Stimulated activated CD8-positive, alpha-beta memory T cell treated with anti-CD3 and anti-CD28 coated beads, Interleukin-2, amount 100 ng/mL, for 48 hours (primary cell): ENCODE measurements at places on chromosomes 16 and 17.

- DNase-seq = no peak
These were observed 1.4 kb downstream of the AOC3 start for GRCh38 chr17:42852351-42852750.

DNA sequence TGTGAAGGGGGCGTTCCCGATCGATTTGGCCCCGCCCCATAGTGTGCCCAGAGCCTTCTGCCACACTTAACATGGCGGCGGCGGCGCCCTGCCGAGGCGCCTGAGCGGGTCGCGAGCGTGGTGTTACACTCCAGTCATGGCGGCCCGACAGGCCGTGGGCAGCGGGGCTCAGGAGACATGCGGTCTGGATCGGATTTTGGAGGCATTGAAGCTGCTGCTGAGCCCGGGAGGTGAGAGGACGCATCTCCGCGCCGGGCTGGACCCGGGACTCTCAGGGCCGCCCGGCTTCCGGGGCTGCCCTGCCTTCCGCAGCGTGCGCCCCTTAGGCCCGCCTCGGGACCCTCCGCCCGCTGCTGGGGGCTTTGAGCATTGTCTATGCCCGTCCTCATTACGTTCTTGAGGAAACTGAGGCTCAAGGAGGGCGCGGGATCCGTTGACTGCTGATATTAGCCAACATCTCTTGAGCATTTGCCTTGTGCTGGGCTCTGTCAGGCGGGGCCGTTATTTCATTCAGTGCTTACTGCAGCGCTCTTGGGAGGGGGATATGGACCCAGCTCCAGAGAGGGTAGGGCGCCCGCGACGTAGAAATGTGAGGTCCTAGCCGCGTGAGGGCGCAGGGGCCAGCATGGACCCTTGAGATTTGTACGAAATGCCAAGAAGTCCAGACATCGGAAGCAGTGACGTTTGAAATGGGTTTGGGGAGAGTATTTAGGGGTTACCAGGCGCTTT is at the start of gene TANGO6:
Gene TANGO6 (plus strand): TSS at position 50 of the 729 bp plus-strand sequence. CDS start 87 bp downstream, at position 137.
- peak; percentile 90 for DNase-seq

GRCh38 chr16:27515874-27516353 is 33.8 kb downstream of the GTF3C1 start:
- peak; percentile 7 for DNase-seq

DNA sequence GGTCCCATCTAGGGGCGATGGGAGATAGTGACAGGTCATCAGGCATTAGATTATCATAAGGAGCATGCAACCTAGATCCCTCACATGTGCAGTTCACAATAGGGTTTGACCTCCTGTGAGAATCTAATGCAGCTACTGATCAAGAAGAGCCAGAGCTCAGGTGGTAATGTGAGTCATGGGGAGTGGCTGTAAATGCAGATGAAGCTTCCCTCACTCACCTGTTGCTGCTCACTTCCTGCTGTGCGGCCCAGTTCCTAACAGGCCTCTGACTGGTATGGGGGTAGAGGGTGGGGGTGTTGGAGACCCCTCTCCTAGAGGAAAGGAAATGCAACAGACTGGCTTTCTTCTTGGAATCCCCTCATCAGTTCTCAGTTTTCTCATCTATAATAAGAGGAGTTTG is 131.4 kb downstream of the CA10 start:
- no peak for DNase-seq

DNA sequence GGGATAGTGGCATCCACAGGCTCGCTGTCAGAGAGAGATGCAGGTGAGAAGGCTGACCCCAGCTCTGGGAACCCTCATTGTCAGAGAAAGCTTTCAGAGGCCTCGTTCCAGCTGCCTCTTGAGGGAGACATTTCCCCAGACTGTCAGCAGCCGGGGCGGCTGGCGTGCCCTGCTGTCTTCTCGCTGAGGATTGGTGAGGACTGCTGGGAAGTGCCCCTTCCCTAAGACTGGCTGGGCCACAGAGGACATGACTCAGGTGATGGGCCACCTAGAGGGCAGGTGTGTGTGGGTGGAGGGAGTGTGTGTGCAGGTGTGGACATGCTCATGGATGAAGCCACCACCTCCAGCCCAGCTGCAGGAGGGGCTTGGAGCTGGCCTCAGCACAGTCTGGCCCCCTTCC is 25.3 kb downstream of the SPACA3 start:
- no peak for DNase-seq

- DNase-seq = no peak
These were observed 8.6 kb downstream of the NEUROD2 start for GRCh38 chr17:39599004-39599664.

GRCh38 chr16:2719328-2720063 is 528 bp downstream of the PRSS27 start:
- no peak for DNase-seq

DNA sequence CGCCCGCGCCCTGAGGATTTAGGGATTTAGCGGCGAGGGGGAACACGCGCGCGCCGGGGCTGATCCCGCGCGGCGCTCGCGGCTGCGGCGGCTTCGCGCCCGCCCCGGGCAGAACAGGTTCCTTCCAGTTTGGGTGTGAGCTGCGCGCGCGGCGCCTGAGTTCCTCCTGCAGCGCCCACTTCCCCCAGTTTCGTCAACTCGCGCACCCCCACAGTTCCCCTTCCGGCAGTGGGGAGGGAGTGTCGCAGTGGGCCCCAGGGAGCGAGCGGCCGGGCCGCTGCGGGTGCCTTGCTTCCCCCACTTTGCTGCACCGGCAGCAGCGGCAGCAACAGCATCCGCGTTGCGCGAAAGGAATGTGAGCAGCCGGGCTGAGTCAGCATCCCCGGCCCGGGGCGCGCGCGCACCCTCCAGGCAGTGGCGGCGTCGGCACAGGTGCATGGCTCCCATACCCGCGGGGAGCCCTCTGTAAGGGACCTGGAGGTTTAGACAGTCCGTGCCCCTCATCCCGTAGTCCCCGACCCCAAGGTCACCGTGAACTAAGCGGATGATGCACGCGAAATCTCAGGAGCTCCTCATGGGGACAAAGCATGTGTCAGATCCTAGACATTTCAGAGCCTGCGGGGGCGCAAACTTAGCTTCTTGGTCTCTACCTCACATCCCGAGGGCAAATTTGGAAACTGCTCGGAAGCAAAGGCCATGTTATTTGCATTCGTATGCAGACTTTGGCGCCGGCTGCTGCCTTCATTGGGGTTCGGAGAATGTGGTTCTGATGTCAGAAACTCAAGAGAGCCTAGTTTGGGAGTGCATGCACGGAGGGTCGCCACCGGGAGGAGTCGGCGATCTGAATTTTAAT is 767 bp downstream of the ARSG start:
- peak; percentile 81 for DNase-seq

GRCh38 chr16:10876315-10876714 is 687 bp upstream of the CIITA start:
- no peak for DNase-seq

GRCh38 chr16:88381820-88382451 is 823 bp upstream of the ZNF469 start:
- DNase-seq = no peak

DNA sequence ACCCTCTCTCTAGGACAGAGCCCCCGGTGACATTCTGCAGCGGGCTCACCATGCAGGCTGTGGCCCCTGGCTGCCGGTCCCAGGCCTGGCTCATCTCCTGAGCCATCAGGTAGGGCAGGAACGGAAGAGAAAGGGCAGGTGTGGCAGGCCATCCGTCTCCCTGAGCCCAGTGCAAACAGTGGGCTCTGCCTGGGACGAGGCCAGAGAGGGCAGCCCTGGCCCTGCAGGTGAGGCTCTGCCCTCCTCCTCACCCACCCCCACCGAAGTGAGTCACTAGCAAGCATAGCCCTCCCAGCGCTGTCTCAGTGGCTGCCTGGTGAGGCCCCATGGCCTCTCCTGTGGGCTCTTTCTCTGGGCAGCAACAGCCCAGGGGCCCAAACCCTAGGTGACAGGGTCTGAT is 14.5 kb downstream of the OTOP3 start:
- no peak for DNase-seq

DNA sequence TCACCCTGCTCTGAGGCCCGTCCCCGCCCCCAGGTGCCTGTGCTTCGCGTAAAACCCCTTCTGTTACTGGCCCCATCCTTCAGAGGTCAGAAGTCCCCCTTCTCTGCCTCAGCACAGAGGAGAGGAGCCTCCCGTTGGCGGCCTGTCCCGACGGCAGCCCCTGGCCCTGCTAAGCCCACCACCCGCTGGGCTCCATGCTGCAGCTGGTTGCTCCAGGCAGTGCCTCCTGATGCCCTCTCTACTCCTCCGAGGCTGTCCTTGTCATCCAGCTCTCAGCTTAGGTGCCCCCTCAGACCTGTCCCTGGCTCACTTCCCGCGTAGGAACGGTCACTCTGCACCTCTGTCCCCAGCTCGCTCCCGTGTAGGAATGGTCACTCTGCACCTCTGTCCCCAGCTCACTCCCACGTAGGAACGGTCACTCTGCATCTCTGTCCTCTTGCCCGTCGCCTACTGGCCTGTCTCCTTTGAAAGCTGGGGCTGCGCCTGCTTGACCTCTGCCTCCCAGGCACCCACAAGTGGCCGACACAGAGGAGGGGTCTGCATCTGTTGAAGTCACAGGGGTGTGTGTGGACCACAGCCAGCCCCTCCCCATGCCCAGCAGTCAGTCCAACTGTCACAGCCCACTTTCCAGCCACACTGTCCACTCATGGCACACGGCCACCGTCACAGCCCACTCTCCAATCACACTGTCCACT is 31.7 kb upstream of the ZC3H18 start:
- DNase-seq = no peak

GRCh38 chr17:66950886-66951604 is 13.5 kb upstream of the CACNG4 start:
- DNase-seq = no peak

DNA sequence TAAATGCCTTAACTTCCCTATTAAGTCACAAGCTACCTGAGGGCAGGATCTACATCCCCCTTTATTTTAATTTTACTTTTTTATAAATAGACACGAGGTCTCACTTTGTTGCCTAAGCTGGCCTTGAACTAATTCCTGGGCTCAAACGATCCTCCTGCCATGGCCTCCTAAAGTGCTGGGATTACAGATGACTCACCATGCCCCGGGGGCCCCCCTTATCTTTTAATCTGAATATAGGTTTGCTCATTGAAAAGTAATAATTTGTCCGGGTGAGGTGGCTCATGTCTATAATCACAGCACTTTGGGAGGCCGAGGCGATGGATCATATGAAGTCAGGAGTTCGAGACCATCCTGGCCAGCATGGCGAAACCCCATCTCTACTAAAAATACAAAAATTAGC is 14.2 kb downstream of the ETV4 start:
- DNase-seq = no peak

DNA sequence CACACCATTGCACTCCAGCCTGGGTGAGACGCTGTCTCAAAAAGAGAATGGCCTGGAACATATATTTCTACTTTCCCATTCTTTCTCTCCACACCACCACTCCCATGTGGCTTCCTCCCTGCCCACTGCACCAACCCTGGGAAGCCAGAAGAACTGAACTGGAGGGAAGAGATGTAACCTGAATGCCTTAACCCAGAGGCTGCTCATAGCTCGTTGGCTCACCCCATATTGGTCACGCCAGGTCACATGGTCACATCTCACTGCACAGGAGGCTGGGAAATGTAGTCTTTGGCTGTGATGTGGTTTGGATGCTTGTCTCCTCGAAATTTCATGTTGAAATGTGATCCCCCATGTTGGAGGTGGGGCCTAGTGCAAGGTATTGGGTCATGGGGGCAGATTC is 5.9 kb upstream of the DNAH17 start:
- no peak for DNase-seq
